ENCODE measurements at places on chromosomes 1 and 21. TPM values are rescaled to one million over a fixed set of nuclear protein-coding genes. Genes with fewer than 3 reads are reported as not detected.

Gene PLA2G2A
- polyA plus RNA-seq = 0.74 TPM

DNA sequence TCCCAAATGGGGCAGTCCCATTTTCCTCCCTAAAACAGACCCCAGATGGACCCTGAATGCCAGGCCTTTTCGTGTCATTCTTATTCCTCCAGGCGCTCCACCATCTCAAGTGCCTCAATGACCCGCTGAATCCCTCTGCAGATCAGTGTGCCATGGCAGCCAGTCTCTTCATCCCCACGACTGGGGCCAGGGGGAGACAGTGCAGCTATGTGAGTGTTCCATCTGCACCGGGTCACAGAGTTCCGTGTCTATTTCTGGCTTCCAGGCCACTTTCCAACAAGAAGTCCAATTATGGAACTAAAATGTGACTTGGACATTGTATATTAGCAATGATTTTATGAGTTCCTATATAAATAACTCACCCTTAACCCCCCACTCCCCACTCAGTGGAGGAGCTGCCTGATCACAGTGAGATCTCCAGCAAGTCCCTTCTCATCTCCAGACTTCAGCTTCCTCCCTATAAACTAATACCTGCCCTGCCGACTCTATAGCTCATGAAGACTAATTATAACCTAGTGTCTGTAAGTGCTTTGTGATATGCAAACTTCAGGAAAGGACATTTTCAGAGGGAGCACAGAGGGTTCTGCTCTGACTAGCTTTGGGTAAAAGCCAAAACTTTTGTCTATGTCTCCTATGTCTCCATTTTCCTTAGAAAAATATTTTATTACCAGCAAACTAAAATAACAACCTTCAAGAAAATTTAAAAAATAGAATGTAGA lies 56.3 kb upstream of the NFASC start:
- no peak for DNase-seq

DNA sequence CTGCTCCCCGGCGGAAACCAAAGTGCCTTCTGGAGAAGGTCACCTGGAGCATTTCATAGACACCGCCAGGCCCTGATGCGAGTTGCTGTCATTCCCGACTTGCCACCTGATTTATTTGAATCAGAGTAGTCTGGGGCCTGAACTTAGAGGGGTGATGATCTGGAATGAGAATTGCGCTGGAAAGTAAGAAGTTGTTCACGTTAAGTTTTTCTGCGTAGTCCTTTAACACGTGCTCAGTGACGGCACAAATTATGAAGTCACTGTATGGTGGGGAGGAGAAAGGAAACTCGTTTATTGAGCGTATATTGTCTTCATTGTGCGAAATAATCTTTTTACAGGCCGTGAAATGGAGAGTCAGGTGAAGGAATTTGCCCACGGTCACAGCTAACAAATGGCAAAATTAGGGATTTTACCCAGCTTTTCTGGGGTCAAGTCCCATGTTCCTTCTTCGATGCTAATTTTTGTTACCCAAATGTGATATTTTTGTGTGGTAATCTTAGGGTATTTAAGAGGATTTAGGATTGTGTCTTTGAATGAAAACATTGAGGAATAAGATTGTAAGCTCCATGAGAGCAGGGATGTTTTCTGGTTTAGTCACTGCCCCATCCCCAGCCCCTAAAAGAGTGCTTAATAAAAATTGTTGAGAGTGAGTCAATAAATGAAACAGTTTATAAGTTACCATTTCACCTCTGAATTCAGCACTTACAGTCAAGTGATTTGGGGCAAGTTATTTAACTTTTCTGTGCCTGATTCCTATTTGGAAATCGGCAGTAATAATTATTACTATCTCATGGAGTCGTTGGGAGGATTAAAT lies 46.4 kb upstream of the NBL1 start:
- DNase-seq = no peak

GRCh38 chr1:218665221-218665620 lies 320.1 kb downstream of the TGFB2 start:
- no peak for DNase-seq

DNA sequence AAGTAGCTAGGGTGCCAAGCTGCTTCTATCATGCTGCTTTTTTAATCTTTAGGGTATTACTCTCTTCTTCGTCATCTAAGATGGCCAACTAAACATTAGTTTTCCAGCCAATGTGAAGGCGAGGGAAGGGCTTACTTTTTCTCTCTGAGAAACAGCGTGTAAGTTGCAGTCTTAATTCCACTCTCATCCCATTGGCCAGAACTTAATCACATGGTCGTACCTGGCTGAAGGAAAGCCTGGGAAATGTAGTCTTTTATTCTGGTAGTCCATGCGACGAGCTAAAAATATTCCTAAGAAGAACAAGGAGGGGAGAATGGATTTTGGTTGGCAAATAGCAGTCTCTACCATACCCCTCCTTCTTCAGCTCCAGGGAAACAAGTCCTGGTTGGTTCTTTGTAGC lies 21.5 kb downstream of the DNAJC6 start:
- DNase-seq = no peak

- DNase-seq = no peak
Measured at GRCh38 chr1:209176866-209177430, 406.6 kb upstream of the CAMK1G start.
